Hematopoietic multipotent progenitor cell treated with erythropoietin and hydrocortisone succinate and interleukin-3 and kit ligand, for 17 days (in vitro differentiated cells): ENCODE measurements at places on chromosomes 4 and X.

DNA sequence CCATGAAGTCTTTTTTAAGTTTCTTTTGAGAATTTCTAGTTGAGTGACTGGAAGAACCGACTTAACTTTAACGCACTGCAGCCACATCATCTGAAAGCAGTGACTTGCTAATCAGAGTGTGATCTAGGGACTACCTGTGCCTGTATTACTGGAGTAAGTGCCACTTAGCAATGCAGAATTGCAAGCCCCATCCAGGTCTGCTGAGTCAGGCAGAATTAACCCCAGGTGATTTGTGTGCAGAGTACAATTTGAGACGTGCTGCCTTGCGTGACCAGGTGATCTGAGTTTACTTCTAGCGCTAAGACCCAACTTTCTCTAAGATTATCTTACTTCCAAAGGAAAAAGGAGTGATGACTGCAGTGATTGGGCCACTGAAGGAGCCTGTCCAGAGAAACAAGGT is 85.3 kb downstream of the CLCN4 start:
- no peak for DNase-seq

- DNase-seq: no peak
Observed at GRCh38 chr4:113971706-113972360, 7.6 kb downstream of the ARSJ start.

GRCh38 chr4:75180790-75181776 is 248.2 kb downstream of the PARM1 start:
- no peak for DNase-seq

GRCh38 chrX:98654565-98654964 is 1755.5 kb downstream of the PCDH19 start:
- no peak for DNase-seq

DNA sequence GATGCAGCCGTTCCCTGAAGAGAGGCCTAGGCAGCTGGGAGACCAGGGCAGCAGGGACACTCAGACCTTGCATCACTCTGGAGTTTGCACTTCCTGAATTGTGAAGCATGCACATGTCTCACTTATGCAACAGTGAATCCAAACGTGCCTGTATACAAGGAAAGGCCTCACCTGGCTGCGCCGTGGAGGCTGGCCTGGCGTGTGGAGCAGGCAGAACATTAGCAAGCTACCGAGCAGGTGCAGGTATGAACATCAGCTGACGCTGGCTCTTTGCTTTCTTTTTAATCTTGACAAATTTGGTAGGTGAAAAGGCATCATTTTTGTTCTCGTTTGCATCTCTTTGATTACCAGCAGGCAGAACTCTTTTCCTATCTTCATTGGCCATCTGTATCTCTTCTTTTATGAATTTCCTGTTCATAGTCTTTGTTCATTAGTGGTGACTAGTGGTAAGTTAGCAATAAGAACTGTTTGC is 37.1 kb upstream of the IRAK1 start:
- no peak for DNase-seq

GRCh38 chr4:24169956-24170355 is 280.1 kb upstream of the PPARGC1A start:
- DNase-seq: no peak
